ENCODE measurements at places on chromosomes 2 and 18. TPM values are rescaled to one million over a fixed set of nuclear protein-coding genes. Genes with fewer than 3 reads are reported as not detected.

Gene CPO
- total RNA-seq: not detected

Gene POTEI
- not detected for total RNA-seq

Gene THSD7B
- not detected for total RNA-seq

Gene FN1
- 307 TPM for total RNA-seq

Gene REG3A
- total RNA-seq: not detected

Gene MATN3
- 17.8 TPM for total RNA-seq

Gene SLC9A4
- total RNA-seq: not detected

Gene RSAD2
- 0.15 TPM for total RNA-seq

Gene SLC5A7
- total RNA-seq: not detected

Gene CELF4
- total RNA-seq: not detected

Gene FAHD2B
- 12.1 TPM for total RNA-seq

Gene M1AP
- total RNA-seq: not detected

Gene SLC4A3
- total RNA-seq: 3.2 TPM

Gene COBLL1
- total RNA-seq: 3.7 TPM

Gene TXNDC2
- total RNA-seq: 0.12 TPM

Gene ABCG8
- total RNA-seq: not detected

Gene RND3
- total RNA-seq: 41.5 TPM

Gene TLX2
- total RNA-seq: 0.31 TPM

Gene FHOD3
- total RNA-seq: 1.9 TPM

Gene SULT1C2
- total RNA-seq: 0.36 TPM

Gene IL1R2
- 1.5 TPM for total RNA-seq

Gene MYL12B
- 394 TPM for total RNA-seq

Gene MYO1B
- total RNA-seq: 42.1 TPM

Gene GREB1
- 2.6 TPM for total RNA-seq

Gene REG1B
- total RNA-seq: not detected

Gene ANKRD44
- total RNA-seq: 2.6 TPM

Gene ASNSD1
- total RNA-seq: 35.9 TPM

Gene RESP18
- not detected for total RNA-seq

Gene SEMA4F
- 12.6 TPM for total RNA-seq

Gene DNAJC5G
- not detected for total RNA-seq

Gene FAM117B
- total RNA-seq: 1.7 TPM

Gene CAMKMT
- 5.3 TPM for total RNA-seq

Gene NAB1
- 26.2 TPM for total RNA-seq

Gene HOXD8
- total RNA-seq: 5.3 TPM

Gene ZNF638
- 62.1 TPM for total RNA-seq

Gene C2orf66
- not detected for total RNA-seq

Gene TMEM169
- total RNA-seq: 0.38 TPM

Gene ABCB11
- 0.02 TPM for total RNA-seq

Gene SRD5A2
- 0.06 TPM for total RNA-seq

Gene INHA
- 0.47 TPM for total RNA-seq

Gene LOXL3
- 0.28 TPM for total RNA-seq

Gene UGT1A4
- 0.07 TPM for total RNA-seq

Gene IL36G
- not detected for total RNA-seq

Gene NT5DC4
- total RNA-seq: not detected
